AG04450 (cell line): ENCODE measurements at places on chromosomes 1 and 21.

GRCh38 chr1:167935216-167936067, 1.0 kb upstream of the DCAF6 start:
- DNase-seq = no peak

GRCh38 chr1:230145505-230145899, 78.5 kb downstream of the GALNT2 start:
- no peak for DNase-seq

DNA sequence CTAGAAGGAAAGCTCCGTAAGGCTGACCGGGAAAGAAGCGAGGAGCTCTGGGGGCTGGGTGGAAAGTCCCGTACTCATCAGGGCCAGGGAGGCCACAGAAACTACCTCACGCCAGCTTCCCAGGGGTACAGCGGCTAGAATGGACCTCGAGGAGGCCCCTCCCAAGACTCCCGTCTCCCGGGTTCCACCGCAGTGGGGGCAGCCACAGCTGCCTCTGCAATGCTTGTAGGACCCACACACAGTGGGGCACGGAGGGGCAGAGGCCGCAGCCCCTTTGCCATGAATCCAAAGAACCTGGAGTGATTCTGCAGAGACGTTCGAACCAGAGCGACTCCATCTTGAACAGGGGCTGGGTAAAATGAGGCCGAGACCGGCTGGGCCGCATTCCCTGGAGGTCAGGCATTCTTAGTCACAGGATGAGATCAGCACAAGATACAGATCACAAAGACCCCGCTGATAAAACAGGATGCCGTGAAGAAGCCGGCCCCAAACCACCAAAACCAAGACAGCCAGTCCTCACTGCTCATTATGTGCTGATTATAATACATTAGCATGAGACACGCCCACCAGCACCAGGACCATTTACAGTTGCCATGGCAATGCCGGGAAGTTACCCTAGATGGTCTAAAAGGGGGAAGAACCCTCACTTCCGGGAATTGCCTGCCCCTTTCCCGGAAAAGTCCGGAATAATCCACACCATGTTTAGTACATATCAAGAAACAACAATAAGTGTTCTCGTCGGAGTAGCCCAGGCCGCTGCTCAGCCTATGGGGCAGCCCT, 1.6 kb upstream of the ANKRD65 start:
- no peak for DNase-seq

- no peak for DNase-seq
Measured at GRCh38 chr1:183058851-183059502, 35.8 kb downstream of the LAMC1 start.

DNA sequence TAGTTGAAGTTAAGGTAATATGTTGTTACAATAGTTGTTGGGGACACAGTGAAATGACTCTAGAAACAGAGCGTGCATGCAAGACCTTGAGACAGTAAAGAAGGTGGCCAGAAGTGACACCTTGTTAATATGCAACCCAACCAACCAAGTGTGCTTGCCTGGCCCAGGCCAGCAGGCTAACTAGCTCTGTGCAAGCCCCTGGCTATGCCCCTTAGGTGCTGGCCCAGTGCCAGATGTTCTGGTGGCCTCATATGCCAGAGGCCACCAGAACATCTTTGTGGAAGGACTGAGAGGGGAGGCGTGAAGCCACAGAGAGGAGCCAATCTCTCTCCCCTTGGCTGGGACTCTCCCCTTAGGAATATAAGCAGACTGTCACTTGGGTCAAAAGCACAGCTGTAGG, 111.2 kb upstream of the JUN start:
- no peak for DNase-seq

GRCh38 chr1:77193951-77194350, 25.3 kb downstream of the PIGK start:
- no peak for DNase-seq

DNA sequence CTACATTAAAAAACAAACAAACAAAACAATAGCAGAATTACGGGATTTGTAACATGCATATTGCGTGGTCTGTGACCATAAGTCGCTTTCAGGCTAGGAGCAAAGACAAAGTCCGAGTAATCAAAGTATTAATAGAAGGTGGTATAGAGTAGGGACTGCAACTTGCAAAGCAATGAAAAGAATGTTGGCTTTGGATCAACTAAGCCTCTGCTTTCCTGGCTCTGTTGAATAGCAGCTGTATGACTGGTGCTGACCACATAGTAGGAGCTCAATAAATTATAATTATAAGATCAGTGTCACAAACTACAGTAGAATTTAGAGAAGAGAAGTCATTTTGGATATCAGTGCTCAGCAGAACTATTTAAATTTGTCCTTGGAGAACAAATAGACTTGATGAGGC, 586.4 kb downstream of the DPYD start:
- DNase-seq = peak; percentile 53

GRCh38 chr21:37429356-37429755, 62.8 kb downstream of the DYRK1A start:
- DNase-seq = no peak

- DNase-seq = no peak
Measured at GRCh38 chr1:93722081-93723031, 40.7 kb upstream of the BCAR3 start.

- no peak for DNase-seq
Measured at GRCh38 chr1:44103270-44104131, 15.1 kb upstream of the KLF17 start.

GRCh38 chr1:88890131-88890530, 1.2 kb downstream of the GTF2B start:
- DNase-seq = no peak

DNA sequence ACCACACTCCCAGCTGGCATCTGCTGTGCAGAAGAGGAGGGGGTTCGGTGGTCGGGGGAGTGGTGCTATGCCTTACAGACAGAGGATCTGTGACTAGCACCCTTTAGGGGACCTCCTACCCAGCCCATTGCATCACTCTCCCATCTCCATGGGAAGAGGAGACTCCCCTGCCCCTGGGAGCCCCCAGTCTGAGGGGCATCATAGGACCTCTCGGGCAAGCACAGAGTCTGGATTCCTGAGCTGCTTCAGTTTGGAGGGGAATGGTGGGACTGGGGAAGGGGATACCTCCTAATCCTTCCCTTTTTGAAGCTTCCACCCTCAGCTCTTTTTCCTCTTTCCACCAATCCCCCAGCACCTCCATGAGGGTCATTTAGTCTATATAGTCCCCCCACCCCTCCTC, 1.4 kb downstream of the INSRR start:
- no peak for DNase-seq

DNA sequence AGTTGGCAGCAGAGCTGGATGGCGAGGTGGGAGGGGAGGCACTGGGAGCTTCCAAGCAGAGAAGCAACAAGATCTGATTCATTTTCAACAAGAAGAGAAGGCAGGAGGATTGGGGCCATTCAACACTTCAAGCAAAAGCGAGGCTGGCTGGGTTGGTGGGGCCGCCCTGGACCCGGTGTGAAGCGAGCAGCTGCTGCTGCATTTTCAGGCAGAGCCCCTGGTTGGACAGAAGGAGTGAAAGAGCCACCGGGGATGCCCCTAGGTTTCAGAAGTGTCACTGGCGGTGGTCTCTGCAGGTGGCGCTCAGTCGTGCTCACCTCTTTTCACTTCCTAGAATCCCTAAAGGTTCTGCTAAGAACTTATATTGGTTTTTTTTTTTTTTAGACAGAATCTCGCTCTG, 18.0 kb downstream of the SLC2A7 start:
- no peak for DNase-seq

DNA sequence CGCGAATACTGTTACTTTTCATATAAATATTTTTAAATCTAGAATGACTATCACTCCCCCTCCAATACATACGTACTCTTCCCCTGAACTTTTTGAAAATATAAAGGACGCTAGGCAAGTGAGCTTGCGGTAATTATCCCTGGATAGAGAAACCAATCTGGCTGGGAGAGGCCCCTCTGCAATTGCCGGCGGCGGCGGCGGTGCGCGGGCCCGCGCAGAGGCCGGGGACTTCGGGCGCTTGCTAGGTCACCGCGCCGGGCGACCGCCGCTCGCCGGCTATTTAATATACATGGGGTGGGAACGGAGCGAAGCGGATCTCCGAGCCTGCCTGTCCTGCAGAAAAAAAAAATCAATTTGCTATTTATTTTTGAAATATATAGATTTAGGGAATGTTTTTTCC, 416.3 kb upstream of the ESRRG start:
- no peak for DNase-seq

DNA sequence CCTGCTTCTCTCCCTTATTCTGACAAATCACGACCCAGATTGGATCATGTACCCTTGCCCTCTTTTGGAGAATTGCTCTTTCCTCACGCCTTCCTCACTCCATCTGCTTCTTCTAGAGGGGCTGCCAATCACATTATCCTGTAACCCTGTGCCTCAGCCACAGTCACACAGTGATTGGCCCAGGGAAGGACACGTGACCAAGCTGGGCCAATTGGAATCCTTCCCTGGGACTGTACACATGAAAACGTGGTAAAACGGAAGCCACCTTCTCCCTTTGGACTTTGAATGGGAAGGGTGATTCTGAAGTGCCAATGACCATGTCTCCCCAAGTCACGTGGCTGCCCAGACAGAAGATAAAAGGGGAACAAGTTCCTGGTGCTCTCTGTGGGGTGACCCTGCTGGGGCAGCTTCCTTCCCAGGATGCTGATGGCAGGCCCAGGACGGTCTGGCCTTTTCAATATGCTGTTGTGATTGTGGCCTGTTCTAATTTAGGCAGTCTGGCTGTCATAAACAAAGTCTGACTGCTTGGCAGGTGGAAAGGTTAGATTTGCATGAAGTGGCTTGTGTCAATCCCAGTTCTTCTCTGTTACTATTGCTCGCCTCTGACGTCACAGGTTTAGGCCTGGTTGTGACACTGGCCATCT, 92.9 kb downstream of the UBIAD1 start:
- no peak for DNase-seq

DNA sequence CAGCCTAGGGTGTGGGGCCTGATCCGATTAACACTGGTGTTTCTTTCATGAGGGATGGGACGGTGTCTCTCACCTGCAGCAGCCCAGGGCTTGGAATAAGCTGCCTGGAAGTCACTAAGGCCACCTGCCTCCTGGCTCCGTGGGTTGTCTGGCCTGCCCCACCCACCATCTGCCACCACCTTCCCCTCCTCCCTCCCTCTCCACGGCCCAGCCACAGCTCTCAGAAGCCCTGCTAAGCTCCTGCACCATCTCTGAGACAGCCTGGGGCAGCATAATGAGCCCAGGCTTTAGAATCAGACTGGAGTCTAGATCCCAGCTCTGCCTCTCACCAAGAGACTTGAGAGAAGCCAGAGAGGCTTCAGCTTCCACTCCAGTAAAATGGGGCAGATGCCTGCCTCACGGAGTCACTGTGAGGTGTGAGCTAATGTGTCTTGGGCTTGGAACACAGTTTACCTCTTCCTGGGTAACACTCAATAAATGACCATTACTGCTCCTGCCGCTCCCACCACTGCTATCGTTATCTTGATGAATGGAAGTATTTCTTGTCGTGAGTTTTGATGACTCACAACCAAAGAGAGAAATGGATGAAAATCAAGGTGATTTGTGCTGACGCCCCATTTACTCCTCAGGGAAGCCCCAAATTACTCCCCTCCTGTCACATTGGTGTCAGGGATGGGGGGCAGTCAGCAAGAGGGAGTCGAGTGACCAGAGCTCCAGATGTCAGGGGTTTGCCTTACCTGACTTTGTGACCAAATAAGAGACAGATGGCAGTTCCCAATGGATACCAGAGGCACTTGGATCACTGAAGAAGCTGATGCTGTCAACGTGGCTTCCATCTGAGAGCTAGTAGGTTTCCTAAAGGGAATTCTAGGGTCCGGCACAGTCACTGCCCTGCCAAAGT, 23.5 kb upstream of the C1QA start:
- DNase-seq = no peak

- DNase-seq = peak; percentile 98
Measured at GRCh38 chr1:66924756-66925557, at the start of the genes DNAI4 and MIER1. Gene DNAI4 (minus strand): TSS chr1:66924856. CDS start chr1:66924831, 25 bp downstream. Gene MIER1 (plus strand): TSS chr1:66924990. CDS start chr1:66925029, 39 bp downstream.

- no peak for DNase-seq
Measured at GRCh38 chr1:97200595-97200994, 479.0 kb downstream of the PTBP2 start.

DNA sequence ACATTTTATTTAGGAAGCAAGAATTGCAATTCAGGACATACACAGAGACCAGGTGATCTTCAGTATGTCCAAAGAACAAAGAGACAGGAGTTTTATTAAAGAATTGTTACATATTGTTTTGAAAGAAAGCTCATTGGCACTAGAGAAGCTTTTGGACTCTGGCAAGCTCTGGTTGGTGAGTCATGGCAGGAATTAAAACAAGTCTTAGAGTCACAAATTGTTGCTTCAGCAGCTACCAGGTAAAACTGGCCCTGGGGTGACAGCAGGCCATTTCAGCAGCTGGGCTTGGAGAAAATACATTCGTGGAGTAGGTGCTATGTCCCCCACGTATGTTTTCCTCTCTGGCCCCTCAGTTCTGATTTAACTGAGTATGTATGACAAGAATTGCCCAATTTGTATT, 58.8 kb downstream of the MAP3K21 start:
- no peak for DNase-seq

- DNase-seq = no peak
Measured at GRCh38 chr1:51612447-51612961, 4.4 kb upstream of the OSBPL9 start.

GRCh38 chr21:41845310-41846032, 33.7 kb downstream of the PRDM15 start:
- DNase-seq = no peak

DNA sequence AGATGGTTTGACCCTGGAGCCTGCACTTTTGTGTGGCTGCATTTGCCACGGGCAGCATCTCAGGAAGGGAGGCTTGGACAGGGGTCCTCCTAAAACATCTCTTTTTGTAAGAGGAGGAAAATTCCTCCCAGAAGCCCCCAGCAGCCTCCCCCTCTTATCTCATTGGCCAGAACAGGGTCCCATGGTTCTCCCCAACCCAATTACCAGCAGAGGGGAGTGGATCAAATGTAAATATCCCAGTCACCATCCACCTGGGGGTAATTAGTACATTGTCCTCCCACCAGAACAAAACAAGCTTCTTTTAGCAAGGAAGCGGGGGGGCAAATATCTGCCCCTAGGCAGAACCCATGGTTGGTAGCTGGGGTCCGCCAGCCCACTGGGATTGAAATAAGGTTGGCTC, 44.7 kb upstream of the TENT5B start:
- DNase-seq = no peak

- no peak for DNase-seq
Measured at GRCh38 chr1:54885237-54885679, 1.7 kb downstream of the DHCR24 start.

GRCh38 chr1:26799479-26800142, 11.9 kb downstream of the PIGV start:
- DNase-seq = no peak

DNA sequence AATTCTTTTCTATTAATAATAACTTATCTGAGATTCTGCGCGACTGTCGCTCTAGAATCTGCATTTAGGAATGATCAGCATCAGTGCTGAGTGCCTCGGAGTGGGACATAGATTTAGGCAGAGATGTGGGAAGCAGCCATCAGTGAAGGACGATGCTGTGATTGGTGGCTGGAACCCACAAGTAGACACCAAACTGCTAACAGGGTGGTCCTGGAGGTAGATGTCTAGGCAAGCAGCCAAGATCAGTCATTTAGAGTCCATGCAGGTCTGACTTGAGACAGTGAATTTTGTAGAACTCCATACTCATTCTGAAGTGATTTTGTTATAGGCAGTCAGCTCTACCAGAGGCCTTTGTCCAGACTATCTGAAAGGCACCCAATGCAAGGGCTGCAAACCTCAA, 51.8 kb upstream of the LYST start:
- DNase-seq = no peak

GRCh38 chr1:110760321-110760720, 85.6 kb upstream of the KCNA3 start:
- DNase-seq = no peak
